ENCODE measurements at places on chromosomes 7 and 10.

GRCh38 chr7:114081606-114082425 lies 163.0 kb upstream of the PPP1R3A start:
- peak; percentile 78 for DNase-seq

DNA sequence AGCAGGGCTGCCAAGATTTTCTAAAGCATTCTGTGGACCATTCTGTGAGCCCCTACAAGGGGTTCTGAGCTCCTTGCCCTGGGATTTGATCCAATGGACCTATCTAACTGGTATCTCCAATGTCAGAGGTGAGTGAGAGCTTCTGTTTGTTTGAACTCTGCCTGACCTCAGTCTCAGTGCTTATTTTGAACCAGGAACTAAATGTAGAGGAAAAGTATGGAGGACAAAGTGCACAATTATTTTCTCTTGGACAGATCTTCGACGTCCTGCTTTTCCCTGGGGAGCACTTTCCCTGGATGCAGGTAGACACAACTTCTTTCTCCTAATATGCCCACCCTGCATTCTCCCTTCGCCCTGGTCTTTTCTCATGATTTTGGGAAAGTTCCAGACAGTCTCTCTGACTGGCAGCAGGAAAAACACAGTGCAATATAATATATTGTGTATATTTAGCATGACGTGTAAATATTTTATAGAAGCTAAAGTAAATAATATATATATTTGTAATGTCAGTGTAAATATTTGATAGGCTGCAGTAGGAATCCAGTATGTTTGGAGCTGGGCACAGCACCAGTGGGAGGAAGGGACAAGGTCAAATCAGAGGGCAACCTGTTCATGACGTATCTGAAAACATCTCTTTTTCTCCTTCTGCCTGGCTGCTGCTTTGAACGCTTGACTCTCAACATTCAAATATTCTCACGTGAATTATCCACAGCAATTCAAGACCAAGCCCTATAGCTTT lies 184.0 kb upstream of the LYZL1 start:
- no peak for DNase-seq

DNA sequence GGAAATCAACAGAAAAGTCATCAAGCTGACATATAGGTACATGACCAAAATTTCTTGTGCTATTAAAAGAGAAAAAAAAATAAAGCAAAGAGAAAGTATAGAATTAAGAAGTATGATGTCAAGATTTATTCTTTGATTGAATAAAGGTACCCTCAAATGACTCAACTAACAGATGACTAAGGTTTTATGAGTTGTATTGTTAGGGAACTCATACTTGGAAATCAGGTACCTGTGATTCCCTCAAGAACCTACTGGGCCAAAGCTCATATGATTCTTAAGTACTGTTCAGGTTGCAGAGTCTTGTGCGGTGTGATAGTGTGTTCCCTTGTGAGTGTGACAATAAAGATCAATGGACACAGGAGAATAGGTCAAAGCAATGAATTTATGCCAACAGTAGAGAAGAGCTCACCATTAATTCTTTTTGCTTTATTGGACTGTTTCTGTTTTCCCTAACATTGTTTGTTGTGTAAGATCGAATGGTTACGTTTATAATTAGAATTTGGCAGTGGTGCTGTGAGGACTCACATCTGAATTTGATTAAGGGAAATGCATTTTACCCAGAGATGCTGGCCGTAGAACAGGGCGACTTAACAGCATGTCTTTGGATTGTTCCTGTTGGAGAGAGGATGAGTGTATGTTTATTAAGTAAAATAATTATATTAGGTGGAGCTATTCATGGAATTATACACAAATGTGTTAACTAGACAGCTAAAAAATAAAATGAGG lies 293.2 kb upstream of the SEMA3D start:
- no peak for DNase-seq

DNA sequence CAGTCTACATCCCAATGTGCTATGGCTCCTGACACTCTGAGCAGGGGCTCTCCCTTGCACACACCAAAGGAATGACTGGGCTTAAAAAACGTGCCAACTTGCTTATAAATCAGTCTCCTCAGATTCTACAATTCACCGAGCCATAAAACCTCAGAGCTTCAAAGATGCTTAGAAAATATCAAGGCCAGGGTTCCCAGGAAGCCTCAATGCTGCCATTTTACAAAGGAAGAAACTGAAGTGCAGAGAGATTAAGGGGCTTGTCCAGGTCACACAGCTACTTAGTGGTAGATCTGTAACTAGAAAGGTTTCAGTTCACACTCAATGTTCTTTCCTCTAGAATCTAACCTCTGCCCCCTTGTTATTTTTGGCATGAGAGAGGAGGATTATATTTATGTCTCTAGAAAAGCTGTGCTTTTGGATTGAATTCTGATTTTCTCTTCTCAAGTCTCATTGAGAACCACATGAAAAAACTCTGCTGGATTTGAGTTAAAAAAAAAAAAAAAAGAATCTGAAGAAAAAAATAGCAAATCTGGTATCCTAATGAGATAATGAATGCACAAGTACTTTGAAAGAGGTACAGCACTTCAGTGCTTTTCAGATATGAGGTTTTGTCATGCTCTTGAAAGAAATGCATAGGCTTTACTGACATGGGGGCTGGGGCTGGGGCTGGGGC lies 22.3 kb upstream of the TSPAN33 start:
- DNase-seq = no peak

GRCh38 chr10:49441488-49442476 lies 45.9 kb upstream of the DRGX start:
- DNase-seq = no peak

DNA sequence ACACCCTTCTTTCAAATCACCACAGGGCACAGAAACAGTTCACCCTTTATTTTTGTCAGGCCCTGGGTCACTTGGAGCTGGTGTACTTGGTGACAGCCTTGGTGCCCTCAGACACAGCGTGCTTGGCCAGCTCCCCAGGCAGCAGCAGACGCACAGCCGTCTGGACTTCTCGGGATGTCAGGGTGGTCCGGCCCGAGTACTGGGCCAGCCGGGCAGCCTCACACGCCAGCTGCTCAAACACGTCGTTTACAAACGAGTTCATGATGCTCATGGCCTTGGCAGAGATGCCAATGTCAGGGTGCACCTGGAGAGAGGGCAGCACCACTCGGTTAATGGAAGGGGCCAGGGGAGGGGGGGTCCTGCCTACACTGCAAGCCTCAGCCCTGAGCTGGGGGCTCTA lies 2.5 kb downstream of the H2BK1 start:
- DNase-seq = no peak

DNA sequence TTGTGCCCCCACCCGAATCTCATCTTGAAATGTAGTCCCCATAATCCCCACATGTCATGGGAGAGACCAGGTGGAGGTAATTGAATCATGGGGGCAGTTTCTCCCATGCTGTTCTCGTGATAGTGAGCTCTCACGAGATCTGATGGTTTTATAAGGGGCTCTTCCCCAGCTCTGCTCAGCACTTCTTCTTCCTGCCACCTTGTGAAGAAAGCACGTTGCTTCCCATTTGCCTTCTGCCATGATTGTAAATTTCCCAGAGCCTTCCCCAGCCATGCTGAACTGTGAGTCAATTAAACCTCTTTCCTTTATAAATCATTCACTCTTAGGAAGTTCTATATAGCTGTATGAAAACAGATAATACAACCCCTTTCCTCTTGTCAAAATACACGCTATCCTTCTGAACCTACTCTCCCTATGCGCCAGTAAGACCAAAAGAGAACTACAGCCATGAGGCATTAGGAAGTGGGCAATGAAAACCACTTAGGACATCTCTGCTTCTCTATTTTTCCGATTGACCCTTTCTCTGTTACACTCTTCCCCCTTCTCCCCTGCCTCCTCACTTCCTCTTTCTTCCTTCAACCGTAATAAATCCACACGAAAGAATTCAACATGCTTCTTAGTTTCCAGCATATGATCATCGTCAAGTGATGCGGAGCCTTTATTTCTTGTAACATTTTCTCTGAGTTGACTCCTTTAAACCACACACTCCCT lies 101.2 kb upstream of the WDR11 start:
- DNase-seq = no peak

DNA sequence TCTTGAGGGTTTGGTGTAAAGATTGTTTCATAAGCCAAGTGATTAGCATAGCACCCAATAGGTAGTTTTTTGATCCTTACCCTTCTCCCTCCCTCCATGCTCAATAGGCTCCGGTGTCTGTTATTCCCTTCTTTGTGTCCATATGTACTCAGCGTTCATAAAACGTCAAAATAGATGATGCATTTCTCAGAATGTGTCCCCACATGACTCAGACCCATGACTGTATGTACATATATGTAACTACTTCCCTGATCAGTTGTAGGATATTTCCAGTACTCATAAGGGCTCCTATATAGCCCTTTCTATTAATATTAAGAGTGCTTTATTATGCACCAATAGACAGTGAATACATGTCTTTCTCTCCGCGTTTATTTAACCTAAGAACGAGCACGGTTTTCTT lies 466.9 kb downstream of the KIF20B start:
- DNase-seq = no peak

DNA sequence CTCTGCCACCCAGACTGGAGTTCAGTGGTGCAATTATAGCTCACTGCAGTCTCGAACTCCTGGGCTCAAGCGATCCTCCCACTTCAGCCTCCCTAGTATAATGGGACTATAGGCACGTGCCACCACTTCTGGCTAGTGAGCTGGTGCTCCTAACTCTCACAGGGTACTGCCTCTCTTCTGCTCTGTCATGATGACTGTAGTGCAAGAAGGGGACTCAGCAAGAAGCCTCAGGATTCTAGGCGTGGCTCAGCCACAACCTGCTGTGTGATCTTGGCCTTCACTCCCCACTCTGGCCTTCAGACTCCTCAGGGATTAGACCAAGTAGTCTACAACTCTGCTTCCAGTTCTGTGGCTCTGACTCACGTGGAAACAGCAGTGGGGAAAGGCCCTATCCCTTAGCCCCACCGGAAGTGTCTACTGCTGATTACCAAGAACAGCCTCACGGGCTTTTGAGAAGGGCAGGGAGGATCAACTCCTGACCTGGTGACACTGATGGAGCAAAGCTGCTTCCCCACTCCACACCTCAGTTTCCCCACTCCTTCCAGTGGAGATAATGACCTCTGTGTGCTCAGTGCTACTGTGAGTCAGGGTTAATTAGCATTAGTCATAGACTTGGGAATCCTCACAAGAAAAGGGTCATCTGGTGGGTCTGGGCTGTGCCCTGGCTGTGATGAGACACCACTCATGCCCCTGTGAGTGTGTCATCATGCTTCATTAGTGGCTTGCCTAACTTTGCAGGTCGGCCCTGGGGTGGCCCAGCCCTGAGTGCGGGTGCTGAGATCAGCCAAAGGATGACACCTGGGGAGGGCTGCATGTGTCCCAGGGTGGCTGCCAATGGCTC lies 41.1 kb downstream of the ZC3HC1 start:
- no peak for DNase-seq

GRCh38 chr7:127708788-127709187 lies 56.8 kb downstream of the SND1 start:
- DNase-seq = peak; percentile 62

GRCh38 chr10:26799342-26799741 lies 61.4 kb downstream of the ABI1 start:
- DNase-seq = no peak

GRCh38 chr7:148570510-148570909 lies 20.1 kb upstream of the C7orf33 start:
- DNase-seq = no peak

DNA sequence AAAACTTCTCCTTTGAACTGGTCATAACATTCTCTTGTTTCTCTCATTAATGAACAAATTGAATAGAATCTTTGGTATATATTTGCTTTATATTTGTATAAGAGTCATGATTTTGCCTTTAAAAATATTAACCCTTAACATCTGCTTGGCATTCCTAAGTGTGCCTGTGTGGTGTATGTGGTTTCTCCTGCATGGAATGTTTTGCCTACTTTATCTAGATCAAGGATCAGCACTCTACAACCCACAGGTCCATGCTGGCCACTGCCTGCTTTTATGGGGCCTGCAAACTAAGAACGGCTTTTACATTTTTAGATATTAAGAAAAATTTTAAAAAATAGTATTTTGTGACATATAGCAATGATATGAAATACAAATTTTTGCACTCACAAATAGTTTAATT lies 4.3 kb upstream of the LAMB4 start:
- DNase-seq = no peak

- DNase-seq = no peak
Observed at GRCh38 chr7:46774515-46774914, 807.4 kb downstream of the TNS3 start.

- no peak for DNase-seq
Observed at GRCh38 chr10:29555746-29556481, 78.9 kb downstream of the SVIL start.

GRCh38 chr7:2199956-2200583 lies 32.7 kb downstream of the MAD1L1 start:
- no peak for DNase-seq

DNA sequence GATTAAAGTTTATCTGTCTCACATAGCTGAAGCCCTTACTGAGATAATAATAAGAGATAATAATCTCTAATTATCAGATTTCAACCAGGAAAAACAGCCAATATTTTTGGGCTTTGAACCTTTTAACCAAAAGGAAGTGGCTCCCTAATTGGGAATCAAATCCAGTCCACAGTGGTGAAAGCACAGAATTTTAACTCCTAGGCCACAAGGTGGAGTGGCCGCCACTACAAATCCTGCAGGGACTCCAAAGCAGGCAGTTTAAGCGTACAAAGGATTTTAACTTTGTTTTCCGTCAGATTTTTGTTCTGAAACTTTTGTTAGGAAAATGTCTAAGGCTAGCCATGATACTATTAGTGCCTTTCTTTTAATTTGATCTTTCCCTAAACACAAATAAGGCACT lies 99.6 kb upstream of the CCNY start:
- no peak for DNase-seq

DNA sequence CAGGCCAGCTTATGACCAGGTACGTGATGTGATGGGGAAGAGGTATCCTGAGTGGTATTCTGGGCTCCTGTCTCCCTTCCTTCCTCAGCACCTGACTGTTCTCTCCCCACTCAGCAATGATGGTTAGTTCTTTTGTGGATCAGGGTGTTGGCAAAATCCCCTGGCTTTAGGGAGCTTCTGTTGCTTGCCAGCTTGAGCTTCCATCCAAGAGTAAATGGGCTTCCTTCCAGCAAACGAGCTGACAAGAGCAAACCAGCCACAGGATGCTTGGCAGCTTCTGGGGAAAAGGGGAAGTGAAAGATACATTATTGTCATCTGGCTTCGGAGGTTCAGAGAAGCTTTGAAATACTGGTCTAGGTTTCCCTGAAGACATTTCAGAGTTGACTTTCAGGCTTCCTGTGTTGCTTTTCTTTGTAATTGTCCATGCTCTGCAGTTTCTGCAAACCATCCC lies 5.2 kb downstream of the DUSP5 start:
- DNase-seq = no peak

GRCh38 chr7:19455623-19456022 lies 253.2 kb downstream of the POLR1F start:
- DNase-seq = no peak

DNA sequence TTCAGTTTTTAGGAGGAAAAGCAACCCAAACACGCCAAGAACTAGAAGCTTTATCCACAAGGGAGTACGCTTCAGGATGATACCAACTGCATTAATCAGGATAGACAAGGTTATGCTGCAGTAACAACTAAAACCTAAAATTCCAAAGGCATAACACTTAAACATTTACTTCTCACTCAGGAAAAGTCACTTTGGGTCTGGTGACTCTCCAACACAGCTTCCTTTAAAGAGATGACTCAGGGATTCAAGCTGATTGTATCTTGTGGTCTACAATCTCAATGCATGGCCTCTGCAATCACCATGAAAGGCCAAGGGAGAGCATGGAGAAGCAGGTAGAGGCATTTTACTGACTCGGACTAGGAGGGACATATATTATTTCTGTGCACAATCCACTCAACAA lies 315.8 kb downstream of the KCNMA1 start:
- no peak for DNase-seq

All from NCI-H2081 treated with DMSO at 0.1 percent for 48 hours (cell line).